ENCODE measurements at places on chromosomes 11 and 22.
A peak's percentile ranks its signal among the peaks of the same experiment; 100 is the strongest.

DNA sequence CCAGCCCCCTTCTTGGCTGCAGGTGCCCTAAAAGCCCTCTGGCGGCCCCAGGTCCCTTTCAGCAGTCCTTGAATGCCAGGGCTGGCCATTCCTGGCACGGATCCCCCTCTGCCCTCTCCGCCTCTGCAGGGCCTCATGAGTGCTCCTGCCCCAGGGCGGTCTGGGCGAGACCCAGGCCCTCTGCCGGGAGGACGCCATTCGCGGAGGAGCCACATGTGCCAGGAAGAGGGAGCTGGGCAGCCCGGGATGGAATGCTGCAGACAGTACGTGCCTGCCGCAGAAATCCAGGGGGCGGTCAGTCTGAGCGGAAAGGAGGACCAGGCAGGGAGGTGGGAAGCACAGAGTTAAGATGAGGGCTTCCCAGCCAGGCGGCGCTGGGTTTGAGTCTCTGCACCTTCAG is 2.8 kb downstream of the CABP7 start:
- DNase-seq: no peak

DNA sequence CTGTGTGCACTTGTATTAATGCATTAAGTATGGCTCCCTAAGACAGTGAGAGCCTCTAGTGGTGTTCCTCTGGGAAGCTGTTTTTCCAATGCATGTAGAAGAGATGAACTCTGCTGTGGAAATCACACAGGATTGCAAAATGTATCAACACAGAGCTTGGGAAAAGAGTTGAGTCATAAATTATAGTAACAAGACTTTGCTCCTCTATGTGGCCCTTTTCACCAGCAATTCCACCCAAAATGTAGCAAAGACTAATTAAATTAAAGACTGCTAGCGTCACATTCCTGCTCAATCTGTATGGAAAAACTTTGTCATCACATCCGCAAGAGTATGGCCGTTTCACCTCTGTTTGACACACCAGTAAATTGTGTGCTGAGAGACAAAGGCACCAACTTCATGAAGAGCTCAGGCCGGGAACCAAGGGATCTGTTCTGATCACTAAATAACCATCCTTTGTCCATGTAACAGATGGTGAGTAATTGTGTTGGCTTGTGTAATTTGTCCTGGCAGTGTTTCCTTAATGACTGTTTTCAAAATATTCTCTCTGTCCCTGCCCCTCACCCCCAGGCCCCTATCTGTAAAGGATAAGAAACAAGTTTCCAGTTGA is 209.2 kb upstream of the SORL1-AS1 start:
- peak; percentile 24 for DNase-seq

DNA sequence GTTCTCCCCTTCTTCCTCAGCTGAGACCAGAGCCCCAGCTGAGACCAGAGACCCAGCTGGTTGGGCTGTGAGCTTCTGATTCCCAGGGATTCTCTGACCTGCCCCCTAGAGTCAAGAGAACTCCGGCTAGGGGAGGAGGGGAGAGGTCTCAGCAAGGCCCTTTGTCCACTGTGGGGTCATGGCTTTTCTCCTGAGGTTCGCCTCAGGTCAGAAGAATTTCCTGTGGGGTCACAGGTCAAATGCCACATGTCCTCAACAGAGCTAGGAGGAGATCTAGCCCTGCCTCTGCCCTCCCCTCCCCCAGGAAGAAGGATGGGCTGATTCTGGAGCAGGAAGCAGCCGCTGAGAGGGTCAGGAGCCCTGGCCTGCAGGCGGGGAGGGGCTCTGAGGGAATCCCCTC is 23.7 kb downstream of the HTR3A start:
- no peak for DNase-seq

- DNase-seq: no peak
Measured at GRCh38 chr22:44449061-44449682, 48.9 kb downstream of the RTL6 start.

- no peak for DNase-seq
Measured at GRCh38 chr11:95716266-95716665, 73.3 kb downstream of the FAM76B start.

DNA sequence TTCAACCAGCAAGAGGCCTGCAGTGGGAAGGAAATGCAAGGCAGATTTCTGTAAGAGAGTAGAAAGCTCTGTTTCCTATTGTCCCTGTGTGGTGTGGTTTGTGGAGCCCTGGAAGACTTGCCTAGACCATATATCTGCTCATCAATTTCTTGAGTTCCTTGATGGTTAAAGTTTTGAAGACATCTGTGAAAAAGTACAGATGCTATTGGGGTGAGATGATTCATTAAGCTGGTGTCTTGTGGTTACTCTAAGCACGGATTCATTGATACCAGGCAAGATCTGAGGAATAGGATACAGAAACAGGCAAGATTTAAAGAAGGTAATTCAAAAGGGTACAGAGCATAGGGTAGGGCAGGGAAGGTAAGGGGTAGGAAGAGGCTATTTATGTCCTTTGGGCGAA is 275.8 kb upstream of the SESN3 start:
- no peak for DNase-seq

DNA sequence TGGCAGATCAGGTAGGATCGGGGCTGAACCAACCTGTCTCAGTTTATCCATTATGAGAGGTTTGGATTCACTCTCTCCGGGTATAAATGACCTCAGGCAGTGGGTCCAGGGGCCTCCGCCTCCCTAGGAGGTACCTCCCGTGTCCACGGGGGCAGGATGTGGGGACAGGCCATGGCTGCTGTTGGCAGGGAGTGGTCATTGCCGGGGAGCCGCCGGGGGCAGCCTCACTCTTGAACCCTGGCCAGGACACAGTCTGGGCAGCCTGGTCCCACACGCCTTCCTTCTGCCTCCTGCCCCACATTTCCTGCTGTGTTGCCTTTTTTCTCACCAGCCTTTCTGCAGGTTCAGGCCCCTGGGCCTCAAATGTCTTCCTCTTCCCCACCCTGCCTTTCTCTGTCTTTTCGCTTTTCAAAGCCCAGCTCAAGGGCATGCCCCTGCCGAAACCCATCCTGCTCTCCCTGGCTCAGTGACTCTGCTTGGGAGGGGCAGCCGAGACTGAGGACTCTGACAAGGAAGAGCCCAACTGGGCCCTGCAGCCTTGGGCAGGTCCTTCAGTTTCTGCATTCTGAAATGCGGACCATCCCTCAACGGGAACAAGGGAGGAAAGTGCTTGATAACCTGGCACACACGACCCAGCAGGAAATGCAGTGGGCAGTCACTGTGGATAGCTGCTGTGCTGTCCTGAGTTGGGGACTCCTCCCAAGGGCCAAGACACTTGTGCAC is 31.1 kb downstream of the ZC3H7B start:
- DNase-seq: no peak

DNA sequence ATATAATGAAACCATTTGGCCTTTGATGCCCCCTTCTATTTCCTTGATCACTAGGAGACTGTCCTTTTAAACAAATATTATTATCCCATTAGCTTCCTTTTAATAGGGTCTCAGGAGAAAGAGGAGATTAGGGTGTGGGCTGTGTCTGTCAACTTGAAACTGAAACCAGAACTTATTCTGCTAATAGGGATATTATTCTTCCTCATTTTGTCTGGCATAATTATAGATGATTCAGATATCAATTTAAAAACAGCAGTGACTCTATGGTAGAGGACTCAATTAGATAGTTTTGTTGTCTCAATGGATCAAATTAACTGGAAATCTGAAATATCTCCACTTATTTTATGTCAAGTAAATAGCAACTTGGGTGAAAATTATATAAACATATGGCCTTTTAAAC is 584.9 kb upstream of the CCDC90B start:
- no peak for DNase-seq

DNA sequence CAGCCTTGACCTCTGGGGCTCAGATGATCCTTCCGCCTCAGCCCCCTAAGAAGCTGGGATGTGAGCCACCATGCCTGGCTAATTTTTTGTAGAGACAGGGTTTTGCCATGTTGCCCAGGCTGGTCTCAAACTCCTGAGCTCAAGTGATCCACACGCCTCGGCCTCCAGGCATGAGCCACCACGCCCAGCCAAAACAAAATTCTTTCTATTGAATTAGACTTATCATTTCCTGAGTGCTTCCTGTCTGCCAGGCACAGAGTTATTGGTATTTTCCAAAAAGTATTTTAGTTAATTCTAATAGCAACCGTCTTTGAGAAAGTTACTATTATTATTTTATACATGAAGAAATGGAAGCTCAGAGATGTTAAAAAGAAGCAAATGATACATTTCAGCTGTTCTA is 61.4 kb upstream of the LMO2 start:
- DNase-seq: no peak

Measured in foreskin melanocyte (primary cell).